Foreskin keratinocyte (primary cell): ENCODE measurements at places on chromosomes 2 and 18.

- DNase-seq = no peak
Observed at GRCh38 chr18:25974630-25975077, 115.8 kb downstream of the SS18 start.

GRCh38 chr2:62506421-62506750 is 391 bp upstream of the TMEM17 start:
- DNase-seq = no peak

DNA sequence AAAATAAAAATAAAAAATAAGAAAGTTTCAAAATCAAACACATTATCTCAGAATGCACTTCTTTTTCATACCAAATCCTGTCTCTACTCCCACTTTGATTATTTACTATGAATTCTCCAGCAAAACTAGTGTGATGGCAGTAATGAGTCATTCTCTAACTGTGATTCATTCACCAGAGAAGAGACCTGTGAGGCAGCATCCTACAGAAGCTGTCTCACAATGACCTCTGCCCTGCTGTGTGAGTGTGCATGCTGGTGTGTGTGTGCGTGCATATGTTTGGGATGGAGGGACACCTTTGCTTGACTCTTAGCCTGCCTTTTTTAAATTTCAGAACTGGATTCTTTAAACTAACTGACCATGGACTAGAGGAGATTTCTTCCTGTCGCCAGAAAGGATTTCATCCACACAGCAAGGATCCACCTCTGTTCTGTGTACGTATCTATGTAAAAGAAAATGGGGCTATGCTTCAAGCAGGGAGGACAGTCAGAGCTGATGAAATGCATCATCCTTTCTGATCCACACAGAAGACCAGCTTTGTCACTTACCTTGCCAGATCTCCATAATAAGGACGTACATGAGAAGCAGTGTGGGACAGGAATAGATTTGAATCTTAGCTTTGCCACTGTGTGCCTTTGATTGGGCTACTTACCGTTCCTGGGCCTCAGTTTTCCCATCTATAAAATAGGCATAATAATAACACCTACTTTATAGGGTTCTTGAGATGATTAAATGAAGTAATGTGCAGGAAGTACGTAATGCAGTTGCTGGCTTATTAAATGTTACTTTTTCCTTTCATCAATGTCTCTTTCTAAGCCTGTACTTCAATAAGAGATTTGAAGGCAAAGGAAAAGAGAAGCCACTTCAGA is 31.2 kb downstream of the STAMBP start:
- peak; percentile 57 for DNase-seq

DNA sequence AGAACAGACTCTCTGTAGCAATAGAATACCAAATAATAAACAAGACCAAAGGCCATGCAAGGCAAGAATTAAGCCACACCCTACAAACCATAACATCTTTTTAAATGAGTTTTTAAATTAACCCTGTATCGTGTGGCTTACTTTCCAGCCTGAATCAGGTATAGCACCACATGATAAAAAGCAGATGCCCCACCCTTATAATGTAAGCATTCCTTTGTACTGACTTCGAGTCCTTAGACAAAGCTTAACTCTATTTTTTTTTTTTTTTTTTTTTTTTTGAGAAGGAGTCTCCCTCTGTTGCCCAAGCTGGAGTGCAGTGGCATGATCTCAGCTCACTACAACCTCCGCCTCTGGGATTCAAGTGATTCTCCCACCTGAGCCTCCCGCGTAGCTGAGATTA is 1.7 kb upstream of the C2orf42 start:
- DNase-seq = peak; percentile 58

DNA sequence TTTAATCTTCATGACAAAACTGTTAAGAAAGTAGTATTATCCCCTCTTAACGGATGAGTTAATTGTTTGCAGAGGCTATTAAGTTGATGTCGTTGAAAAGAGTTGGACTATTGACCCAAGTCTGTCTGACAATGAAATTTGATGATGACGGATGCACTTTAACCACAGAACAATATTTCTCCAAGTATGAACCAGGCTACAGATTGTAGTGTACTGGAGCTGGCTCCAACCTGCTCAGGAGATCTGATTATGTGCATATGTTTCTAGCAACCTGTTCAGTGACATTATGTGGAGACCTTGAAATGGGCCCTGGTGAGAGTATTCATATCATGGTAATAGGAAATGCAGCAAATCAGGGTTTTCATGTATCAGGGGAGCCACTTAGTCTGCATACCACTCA is 174.1 kb downstream of the CDH7 start:
- DNase-seq = no peak

DNA sequence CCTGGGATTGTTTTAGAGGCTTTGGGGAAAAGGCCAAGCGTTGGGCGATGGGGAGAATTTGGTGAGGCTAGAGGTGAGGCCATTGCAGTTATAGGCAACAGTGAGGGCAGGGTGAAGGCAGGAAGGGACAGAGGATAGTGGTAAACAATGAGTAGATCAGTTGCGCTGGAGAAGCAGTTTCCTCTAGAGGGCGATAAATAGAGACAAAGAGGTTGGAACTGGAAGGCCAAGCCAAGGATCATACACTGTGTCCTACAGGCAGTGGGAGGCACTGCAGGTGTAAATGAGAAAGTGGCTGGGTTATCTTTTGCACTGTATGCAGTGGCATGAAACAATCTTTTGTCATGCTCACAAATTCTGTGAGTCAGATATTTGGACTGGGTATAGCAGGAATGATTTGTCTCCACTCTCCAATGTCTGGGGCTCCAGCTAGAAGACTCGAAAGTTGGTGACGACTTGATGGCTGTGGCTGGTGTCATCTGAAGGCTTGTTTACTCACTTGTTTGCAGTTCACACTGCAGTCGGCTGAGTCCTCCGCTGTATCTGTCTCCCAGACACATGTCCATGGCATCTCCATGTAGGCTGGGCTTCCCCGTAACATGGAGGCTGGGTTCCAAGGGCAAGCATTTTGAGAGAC is 82.1 kb downstream of the TNP1 start:
- DNase-seq = peak; percentile 52

DNA sequence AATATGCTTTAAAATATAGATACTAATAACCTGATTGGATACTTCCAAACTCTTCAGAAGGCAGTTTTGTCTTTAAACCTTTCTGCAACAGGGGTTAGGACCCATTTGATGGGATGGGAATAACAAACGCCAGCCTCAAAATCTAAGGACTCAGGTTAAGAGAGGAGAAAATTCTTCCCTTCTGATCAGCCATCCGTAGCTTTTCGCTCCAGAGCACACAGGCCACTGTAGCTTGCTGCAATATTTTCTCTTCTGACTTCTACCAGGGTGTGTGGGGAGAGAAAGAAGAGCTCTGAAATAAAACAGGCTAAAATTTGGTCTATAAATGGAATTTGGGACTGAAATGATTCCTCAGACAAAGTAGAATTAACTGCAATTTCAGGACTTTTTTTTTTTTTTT is 95.1 kb downstream of the ALPK2 start:
- DNase-seq = no peak
